ENCODE measurements at places on chromosomes 5 and 9.

DNA sequence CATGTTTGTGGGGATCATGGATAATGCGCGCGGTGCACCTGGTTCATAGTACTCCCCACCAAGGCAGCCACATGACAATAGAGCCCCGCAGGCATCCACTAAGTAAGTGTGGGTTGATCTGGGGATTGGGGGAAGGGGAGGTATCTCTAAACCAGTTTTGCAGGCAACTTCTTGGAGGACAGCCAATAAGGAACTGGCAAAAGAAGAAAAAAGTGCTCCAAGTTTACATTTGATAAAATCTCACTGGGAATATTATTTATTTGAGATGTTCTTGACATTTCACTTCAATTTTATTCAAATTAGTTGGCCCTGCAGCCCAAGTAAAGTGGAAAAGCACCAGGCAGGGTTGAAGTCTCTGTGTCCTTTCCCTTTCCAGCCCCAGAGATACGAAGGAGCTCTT lies 8.5 kb downstream of the FBP1 start:
- no peak for DNase-seq

- DNase-seq = no peak
Measured at GRCh38 chr9:91967259-91967658, 17.2 kb upstream of the ROR2 start.

GRCh38 chr9:132994410-132995120 lies 16.1 kb downstream of the GFI1B start:
- DNase-seq = no peak

DNA sequence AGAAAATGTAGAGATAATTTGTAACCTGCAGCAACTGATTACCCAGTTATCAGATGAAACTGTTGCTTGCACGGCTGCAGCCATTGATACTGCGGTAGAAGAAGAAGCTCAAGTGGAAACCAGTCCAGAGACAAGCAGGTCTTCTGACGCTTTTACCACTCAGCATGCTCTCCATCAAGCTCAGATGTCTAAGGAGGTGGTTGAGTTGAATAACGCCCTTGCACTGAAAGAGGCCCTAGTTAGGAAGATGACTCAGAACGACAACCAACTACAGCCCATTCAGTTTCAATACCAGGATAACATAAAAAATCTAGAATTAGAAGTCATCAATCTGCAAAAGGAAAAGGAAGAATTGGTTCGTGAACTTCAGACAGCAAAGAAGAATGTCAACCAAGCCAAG lies 1.7 kb downstream of the KIF4B start:
- DNase-seq = no peak

GRCh38 chr5:55706230-55706629 lies 5.9 kb downstream of the SLC38A9 start:
- DNase-seq = no peak

- no peak for DNase-seq
Measured at GRCh38 chr9:134589748-134590147, 51.9 kb upstream of the COL5A1 start.

DNA sequence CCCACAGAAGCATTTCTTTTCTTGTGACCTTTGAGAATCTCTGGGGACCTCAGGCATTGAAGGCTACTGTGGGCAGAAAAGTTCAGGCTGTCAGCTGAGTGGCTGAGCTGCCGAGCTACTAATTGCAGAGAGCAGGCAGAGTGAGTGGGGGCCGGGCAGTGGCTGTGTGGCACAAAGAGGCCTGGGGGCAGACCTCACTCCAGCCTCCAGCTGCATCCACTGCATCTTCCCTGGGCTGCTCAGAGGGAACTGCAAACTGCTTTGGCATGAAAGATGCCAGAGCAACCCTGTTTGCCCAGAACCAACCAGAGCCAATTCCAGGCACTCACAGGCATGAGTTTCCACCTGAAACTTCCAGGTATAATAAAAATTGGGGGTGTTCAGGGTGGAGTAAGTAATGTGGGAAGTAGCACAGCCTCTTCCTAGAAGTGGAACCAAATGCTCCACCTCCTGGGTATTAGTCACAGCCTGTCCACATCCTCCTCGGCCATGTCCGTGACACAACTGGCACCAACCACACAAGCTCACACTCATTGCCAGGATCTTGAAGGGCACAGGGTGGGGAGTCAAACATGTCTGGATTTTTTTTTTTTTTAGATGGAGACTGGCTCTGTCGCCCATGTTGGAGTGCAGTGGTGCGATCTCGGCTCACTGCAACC lies 548.9 kb downstream of the BNC2 start:
- no peak for DNase-seq

GRCh38 chr5:175700991-175701390 lies 43.1 kb downstream of the HRH2 start:
- no peak for DNase-seq

DNA sequence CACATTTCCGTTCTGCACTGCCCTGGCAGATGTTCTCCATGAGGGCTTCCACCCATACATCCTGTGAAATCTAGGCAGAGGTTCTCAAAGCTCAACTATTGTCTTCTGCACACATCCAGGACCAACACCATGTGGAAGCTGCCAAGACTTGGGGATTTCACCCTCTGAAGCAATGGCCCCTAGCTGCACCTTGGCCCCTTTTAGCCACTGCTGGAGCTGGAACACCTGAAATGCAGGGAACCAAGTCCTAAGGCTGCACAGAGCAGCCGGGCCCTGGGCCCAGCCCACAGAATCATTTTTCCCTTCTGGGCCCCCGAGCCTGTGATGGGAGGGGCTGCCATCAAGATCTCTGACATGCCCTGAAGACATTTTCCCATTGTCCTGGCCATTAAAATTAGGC lies 228.7 kb downstream of the ANXA1 start:
- DNase-seq = no peak

- no peak for DNase-seq
Measured at GRCh38 chr9:136514022-136514714, 31.3 kb upstream of the SEC16A start.

GRCh38 chr5:131821221-131821620 lies 24.4 kb upstream of the FNIP1 start:
- DNase-seq = no peak

- DNase-seq = no peak
Measured at GRCh38 chr5:21688655-21689054, 1164.5 kb downstream of the CDH12 start.

GRCh38 chr5:16508730-16509531 lies 43.3 kb upstream of the ZNF622 start:
- DNase-seq = no peak

GRCh38 chr9:137470785-137471184 lies 11.7 kb upstream of the NSMF start:
- no peak for DNase-seq

DNA sequence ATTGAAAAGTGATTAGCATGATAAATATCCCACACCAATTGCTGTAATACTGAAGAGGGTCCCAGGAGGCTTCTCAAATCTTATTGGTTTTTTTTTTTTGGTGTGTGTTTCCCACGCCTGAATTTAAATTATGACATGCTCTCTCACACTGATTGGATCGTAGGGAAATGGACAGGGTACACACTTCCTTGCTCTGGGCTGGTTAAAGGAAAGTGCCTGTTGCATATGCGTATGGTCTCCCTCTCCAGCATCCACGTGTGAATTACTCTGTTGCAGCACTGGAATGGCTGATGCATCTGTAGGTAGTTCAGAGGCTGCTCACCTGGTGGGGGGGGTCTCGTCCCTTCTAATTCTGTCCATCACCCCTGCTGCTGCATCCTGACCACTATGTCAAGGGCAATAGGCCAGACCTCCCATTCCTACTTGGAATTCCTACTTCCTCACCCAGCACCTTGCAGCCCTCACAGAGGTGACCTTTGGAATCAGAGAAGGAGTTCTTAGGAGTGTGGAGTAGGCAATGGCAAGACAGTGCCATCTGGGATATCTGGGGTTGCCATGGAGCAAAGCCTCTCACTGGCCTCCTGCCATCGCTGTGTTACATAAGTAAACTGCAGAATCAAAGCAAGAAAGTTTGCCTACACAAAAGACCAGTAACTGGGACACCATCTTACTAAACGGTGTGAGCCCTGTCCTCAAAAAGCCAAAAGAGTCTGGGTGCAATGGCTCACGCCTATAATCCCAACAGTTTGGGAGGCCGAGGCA lies 71.4 kb upstream of the FBXW11 start:
- DNase-seq = no peak

- no peak for DNase-seq
Measured at GRCh38 chr5:150624334-150625163, 15.9 kb upstream of the SYNPO start.

DNA sequence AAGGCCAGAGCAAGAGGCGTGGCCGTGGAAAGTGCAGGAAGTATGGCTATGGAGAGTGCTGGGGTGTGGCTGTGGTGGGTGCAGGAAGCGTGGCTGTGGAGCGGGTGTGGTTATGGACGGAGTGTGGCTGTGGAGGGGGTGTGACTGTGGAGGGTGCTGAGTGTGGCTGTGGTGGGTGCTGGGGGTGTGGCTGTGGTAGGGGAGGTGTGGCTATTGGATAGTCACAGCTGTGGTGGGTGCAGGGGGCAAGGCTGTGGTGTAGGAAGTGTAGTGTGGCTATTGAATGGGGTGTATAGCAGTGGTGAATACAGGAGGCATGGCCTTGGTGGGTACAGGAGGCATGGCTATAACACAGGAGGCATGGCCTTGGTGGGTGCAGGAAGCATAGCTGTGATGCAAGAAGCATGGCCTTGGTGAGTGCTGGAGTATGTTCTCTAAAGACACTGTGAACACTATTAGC lies 40.8 kb upstream of the SPATA31C2 start:
- DNase-seq = no peak

- no peak for DNase-seq
Measured at GRCh38 chr5:38207343-38207742, 51.0 kb upstream of the EGFLAM start.

GRCh38 chr9:137689745-137690529 lies 71.1 kb downstream of the EHMT1 start:
- no peak for DNase-seq

- no peak for DNase-seq
Measured at GRCh38 chr5:13478831-13479465, 465.5 kb downstream of the DNAH5 start.

- no peak for DNase-seq
Measured at GRCh38 chr5:167639766-167640165, 651.7 kb upstream of the WWC1 start.

GRCh38 chr9:124361128-124361527 lies 54.1 kb downstream of the PSMB7 start:
- no peak for DNase-seq

GRCh38 chr5:119070578-119070827 lies 384 bp upstream of the DMXL1 start:
- peak; percentile 87 for DNase-seq

- no peak for DNase-seq
Measured at GRCh38 chr9:115103746-115104477, 14.0 kb downstream of the TNC start.

- DNase-seq = no peak
Measured at GRCh38 chr5:104247260-104247659, 684.7 kb upstream of the NUDT12 start.

GRCh38 chr5:179368126-179368805 lies 23.0 kb upstream of the ADAMTS2 start:
- DNase-seq = no peak

GRCh38 chr5:147560718-147561331 lies 51.0 kb upstream of the DPYSL3 start:
- no peak for DNase-seq

- DNase-seq = no peak
Measured at GRCh38 chr5:151296974-151297373, 6.6 kb downstream of the SLC36A3 start.

DNA sequence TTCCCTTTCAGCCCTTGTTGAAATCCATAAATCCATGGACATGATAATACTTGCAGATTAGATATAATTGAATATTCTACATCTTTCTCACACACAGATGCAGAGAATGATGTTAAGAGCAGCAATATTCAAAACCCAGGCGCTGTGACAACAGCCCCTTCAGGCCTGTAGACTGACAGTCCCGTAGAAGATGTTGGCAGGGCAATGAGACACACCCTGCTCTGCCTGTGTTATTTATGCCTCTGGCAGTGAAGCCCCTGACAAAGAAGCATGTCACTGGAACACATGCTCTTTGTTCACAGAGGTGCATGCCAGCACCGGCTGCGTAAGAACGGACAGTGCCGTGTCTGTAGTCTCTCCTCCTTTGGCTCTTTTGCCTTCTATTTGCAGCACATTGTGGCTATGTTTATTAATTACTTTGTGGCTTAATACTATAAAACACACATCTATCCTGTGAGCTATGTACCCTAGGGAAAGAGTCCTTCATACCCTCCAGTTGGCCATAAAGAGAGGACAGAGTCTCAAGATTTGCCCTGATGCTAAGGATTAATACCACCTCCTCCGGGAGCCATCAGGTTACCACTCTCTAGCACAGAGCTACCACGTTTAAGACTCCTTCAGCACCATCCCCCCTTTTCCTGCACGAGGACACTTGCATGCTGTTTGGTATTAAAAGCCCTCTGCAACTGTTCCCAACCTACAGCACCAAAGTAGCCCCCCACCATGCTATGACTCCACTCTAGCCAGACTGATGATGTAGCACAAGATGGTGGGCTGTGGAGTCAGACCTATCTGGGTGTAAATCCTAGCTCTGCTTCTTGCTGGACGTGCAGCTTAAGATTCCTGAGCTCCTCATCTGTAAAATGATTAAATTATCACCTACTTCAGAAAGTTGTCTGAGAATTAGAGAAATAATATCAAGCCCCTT lies 2.0 kb upstream of the ANP32B start:
- DNase-seq = no peak

DNA sequence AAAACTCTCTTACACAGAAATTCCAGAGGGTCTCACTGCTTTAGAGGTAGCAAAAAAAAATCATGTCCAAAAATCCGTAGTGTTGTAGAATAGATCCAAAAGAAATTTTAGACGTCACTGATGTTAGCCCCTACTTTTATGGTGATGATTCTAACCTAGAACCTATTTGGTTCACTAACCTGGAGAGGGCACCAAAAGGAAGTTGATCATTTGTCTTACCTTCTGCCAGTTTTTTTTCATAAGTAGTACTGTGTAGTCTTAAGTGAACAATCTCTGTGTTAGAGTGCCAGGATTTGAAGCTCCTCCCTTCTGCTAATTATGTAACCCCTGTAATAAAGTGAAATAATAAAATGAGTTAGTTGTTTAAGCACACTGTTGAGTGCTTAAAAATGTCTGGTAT lies 215.2 kb downstream of the SMARCA2 start:
- no peak for DNase-seq

GRCh38 chr9:124652615-124653393 lies 118.3 kb downstream of the NR6A1 start:
- no peak for DNase-seq

GRCh38 chr9:5015934-5016333 lies 30.9 kb downstream of the JAK2 start:
- DNase-seq = no peak

DNA sequence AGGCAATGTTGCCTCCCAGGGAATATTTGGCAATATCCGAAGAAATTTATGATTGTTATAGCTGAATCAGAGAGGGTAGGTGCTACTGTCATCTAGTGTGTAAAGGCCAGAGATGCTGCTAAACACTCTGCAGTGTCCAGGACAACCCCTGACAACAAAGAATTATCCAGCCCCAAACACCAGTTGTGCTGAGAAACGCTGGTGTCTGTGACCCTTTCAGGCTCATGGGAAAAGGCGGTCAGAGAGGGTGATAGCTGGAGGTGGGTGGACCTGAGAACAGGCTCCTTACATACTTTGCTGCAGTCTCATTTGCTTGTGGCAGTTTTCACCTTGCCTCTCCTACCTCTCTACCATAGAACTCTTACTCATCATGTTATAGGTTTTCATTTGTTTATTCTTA lies 295.3 kb upstream of the DMRT1 start:
- no peak for DNase-seq
